Stimulated activated CD8-positive, alpha-beta memory T cell treated with anti-CD3 and anti-CD28 coated beads, Interleukin-7, amount 100 ng/mL, for 4 hours (primary cell): ENCODE measurements at places on chromosomes 1 and 21.

DNA sequence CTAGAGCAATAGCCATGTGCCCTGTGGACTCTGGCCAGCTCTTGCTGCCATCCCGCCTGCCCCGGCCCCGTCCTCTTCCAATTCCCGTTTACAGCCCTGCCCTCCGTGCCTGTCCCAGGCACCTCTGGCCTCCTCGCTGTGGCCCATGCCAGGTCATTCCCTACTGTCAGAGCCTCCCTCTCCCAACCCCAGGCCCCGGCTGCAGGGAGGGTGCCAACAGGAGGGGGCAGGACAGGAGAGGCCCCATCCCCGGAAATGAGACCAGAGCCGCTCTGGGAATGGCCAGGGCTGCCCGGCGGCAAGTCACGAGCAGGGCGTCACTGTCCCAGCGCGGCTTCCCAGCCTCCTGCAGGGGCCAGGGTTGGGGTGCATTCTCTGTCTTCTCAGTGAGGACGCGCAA, 23.5 kb upstream of the TSPEAR start:
- DNase-seq: no peak

GRCh38 chr1:196105901-196106300, 502.3 kb downstream of the KCNT2 start:
- DNase-seq: no peak

DNA sequence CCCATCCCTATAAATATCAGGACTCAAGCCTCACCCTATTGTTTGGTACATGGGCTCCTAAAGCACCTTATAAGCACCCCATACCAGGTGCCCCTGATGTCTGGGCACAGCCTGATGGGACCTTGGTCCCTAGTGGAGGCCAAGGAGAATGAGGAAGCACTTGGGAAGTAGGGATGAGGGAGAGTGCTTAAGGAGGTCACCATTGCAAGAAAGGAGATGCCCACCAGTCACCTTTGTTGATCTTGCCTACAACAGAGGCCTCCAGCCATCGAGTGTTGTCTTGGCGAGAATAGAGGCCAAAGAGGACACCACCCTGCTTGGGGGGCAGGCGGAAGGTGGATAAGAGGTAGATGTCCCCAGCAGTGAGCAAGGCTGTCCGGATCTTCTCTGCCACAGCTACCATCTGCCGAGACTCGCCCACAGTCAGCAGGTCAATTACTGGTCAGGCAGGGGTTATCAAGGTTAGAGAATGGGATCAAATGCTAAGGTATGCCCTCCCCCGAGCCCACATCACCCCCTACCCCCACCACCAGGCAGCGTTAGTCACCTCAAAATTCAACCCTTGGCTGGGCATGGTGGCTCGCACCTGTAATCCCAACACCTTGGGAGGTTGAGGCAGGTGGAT, 1.6 kb downstream of the THBS3 start:
- DNase-seq: no peak

DNA sequence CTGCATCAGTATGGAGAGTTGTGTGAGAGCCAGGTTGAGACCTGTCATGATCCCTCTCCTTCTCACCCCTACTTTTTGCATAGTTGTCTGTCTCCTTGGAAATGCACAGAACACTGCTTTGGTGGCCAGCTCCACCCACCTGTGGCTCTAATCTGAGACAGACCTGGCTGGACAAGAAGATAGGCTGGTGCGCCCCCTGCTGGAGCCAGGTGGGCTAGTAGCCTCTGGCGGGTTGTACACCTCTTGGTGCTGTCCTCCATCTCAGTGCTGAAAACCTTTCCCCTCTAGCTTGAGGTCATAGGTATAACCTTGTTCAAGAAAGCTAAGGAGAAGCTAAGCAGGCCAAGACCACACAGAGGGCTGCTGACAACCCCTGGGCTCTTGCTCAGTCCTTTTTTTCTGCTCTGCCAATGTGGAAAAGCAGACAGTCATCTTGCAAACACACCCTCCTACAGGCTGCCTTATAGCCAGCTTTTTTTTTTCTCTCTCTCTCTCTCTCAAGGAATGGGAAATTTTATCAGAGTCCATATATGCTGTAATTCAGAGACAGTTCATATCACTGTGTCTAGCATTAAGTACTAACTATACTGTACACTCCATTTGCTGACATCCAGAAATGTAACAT, 58.8 kb upstream of the SPATA6 start:
- DNase-seq: no peak

- no peak for DNase-seq
Observed at GRCh38 chr1:236608930-236609726, 4.8 kb upstream of the HEATR1 start.

- no peak for DNase-seq
Observed at GRCh38 chr1:6104631-6105030, 58.9 kb downstream of the KCNAB2 start.

DNA sequence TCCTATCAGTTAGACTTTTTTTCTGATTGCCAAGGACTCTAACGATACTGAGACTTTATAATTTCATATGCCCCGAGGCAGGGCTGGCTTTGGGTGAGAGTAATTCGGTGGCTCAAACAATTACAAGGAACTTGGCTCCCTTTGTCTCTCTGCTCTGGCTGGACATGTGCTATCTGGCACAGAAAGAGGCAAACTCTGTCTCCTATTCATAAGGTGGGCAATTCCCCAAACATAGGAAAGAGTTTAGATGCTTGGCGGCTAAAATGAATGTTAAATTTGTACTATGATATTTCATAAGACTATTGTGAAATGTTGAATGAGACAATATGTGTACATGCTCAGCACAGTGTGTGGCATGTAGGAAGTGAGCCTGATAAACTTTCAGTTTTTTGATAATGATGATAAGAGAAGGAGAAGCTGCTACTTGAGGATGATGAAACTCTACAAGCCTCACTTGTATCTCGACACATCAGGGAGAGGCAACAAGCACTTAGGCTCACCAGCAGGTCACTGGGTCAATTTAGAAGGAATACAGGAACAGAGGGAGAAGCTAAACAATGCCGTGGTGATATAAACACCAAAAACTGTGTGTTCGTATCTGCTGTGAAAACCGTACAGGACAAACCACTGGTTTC, 12.6 kb upstream of the NTPCR start:
- DNase-seq: no peak

DNA sequence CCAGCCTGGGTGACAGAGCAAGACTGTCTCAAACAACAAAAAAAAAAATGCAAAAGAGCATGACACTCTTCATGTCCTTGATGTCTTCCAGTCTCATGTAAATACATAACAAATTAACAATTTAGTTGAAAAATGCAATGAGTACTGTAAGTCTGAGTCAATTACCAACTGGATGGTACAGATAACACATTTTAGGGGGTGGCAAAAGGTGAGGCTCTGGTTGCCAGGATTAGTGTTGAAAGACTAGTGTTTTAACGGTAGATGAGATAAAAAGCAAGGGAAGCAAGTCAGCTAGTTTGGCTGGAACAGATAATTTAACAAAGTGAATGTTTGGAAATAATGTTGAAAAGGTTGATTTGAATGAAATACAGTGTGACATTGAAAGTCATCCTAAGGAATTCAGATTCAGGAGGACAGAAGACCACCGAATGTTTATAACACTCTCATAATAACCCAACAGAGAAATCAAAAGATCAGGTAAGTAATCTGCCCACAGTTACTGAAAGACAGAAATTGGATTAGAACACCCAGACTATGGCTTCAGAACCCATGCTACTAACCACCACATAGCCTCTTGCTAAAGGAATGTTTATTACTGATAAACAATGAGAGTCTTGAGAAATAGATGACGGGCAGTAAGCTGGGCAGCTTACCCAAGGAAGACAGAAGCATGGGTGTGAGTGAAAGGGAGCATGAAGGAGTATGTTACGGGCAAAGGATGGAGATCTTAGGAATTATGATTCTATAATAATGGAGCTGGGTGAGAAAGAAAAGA, 312.4 kb downstream of the HMCN1 start:
- DNase-seq: no peak
